ENCODE measurements at places on chromosomes 5 and 9. TPM values are rescaled to one million over a fixed set of nuclear protein-coding genes. Genes with fewer than 3 reads are reported as not detected.
A peak's percentile ranks its signal among the peaks of the same experiment; 100 is the strongest.

DNA sequence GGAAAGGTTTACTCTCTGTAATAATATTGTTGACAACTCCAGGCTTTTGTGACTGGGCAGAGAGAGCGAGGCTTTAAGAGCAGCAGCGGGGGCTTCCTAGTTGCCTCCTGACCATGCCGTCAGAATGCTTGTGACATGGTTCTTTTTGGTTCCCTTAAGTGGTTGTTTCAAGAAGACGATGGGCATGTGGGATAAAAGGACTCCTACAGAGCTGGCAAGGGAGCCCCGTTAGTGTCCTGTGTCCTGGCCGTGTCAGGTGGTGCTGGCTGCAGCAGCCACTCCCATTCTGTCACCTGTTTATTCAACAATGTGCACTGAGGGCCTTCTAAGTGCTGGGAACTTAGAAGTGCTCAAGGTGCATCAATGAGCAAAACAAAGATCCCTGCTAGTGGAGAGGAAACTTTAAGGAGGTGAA lies 19.7 kb downstream of the LCP2 start:
- DNase-seq, result no peak

DNA sequence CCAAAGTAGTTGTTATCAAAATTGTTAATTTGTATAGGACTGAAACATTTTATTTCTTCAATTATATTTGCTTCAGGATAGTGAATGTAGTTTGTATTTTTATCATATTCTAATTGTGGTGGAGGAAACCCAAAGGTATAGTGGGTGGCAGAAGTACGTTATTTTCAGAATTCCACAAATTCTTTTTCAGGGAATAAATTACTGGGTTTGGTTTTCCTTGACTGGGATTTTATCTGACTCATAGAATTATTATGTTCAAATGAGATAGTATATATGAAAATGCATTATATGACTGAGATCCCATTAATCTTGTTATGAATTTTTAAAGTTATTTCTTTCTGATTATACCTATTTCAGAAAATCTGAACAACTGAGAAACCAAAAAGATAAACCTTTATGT lies 73.7 kb downstream of the VPS13A start:
- no peak for DNase-seq

- no peak for DNase-seq
Observed at GRCh38 chr5:170317499-170317898, 19.9 kb upstream of the LCP2 start.

DNA sequence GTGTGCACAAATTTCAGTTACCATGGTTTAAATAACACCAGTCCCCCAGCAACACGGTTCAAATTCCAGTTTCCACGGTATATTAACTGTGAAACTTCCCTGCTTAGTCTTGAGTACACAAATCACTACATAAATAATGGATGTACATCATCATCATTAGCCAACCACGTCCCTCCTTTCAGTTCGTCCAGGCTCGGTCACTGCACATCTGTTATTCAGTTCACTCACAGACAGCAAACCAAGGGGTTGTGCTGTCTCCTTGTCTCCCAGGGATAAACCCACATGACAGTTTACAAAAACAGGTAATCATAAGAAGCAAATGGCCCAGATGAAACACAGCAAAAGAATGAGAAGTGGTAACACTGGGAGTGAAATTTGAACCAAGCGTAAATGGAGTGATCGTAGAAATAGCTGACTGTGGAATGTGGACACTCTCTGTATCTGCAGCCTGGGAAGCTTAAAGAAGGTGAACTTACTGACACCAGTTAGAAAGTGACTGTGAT lies 61.0 kb upstream of the RAD23B start:
- DNase-seq, result no peak

DNA sequence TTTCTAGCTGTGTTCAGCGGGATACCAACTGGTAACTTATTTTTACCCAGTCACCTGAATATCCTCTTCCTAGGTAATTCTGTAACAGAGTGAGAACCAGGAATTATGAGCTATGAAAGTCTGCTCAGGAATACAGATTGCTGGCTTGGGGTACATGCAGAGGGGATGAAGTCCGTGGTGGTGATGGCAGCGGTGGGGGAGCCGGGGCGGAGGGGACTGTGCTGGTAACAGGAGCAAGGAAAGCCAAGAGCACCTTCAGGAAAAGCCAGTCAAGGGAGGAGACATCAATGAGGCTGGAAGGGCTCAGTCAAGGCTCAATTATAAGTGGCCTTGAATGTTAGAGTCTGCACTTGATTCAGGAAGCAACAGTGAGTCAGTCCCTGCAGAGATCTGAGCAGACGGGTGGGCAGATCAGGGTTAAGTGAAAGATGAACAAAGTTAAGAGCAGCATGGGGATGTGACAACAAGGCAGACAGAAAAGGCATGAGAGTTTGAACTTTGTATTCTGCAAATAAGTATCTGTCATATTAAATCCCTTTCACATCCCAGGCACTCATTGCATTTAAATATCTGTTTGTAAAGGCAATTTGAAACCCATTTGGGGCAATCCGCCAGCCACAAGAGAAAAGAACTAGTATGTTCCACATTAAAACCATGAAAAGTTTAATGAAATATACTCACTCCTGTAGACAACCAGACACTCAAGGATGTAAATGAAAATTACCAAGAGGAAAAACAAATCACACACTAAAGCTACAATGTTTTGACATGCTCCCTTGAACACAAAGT lies 101.2 kb downstream of the TTC39B start:
- no peak for DNase-seq

- no peak for DNase-seq
Observed at GRCh38 chr5:53041071-53041692, 52.0 kb downstream of the ITGA2 start.

DNA sequence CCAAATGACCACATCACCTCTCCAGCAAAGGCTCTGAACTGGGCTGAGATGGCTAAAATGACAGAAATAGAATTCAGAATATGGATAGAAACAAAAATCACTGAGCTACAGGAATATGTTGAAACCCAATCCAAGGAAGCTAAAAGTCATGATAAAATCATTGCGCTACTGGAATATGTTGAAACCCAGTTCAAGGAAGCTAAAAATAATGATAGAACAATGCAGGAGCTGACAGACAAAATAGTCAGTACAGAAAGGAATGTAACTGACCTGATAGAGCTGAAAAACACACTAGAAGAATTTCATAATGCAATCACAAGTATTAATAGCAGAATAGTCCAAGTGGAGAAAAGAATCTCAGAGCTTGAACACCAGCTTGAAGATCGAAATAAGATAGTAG lies 394.9 kb upstream of the GRAMD2B start:
- no peak for DNase-seq

DNA sequence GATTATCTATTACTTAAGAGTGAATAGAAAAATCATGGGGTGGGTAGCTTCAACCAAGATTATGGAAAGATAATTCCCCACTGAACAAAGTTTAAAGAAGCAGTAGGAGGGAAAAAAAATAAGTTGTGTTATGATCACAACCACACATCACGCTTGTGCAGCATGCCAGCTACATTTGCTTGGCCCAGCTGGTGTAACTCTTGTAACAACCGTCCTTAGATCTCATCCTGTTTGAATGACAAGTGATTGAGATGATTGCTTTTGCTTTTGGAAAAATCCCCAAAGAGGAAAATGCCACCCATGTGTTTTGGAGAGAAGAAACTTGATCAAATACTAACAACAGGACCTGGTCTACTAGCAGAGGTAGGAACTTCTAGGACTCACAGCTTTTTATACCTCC lies 107.6 kb upstream of the KIF2A start:
- no peak for DNase-seq

GRCh38 chr5:123671042-123671441 lies 159.1 kb downstream of the CSNK1G3 start:
- DNase-seq, result no peak

DNA sequence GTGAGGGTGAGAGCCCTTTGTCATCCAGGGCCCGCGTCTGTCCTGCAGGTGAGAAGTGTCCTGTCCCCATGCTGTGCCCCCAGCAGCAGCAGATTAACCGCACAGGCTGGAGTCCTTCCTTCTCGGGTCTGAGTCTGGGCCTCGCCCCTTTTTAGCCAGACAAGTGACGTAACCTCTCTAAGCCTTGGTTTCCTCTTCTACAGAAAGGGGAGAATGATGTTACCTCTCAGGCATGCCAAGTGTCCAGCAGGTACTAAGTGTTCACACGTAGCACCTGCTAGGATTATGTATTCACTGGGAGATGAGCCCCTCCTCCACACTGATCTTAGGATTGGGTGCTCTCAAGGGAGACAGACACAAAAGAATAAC lies 6.9 kb downstream of the NEURL1B start:
- no peak for DNase-seq

- no peak for DNase-seq
Observed at GRCh38 chr9:123851851-123852250, 78.1 kb downstream of the DENND1A start.

- no peak for DNase-seq
Observed at GRCh38 chr5:88727705-88728313, 155.2 kb downstream of the MEF2C start.

- peak; percentile 87 for DNase-seq
Observed at GRCh38 chr9:113056191-113057106, at the start of gene ZFP37. Gene ZFP37 (minus strand): TSS chr9:113056724. CDS start chr9:113056688, 36 bp downstream.

GRCh38 chr5:171966270-171966669 lies 40.2 kb downstream of the FBXW11 start:
- no peak for DNase-seq

DNA sequence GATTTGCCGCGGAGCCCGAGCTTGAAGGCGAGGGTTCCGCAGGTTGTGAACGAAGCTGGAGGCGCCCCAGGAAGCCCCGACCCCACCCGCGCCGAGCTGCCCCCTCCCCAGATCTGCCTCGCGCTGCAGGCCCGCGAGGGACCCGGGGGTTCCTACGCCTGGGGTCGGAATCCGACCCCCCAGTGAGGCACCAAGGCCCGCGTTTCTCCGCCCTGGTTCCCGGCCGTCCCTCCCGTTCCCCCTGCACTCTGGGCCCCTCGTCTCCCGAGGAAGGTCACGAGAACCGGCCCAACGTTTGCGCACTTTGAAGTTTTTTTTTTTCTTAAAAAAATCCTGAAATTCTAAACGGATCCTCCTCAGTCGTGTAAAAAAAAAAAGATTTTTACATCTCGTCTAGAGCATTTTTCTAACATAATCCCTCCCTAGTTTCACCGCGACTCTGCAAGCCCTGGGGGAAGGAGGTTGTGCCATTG lies 880 bp upstream of the GFPT2 start:
- DNase-seq, result no peak

GRCh38 chr9:113397203-113397631 lies 3.9 kb downstream of the ALAD start:
- no peak for DNase-seq

- DNase-seq, result no peak
Observed at GRCh38 chr9:125888211-125888610, 141.0 kb downstream of the PBX3 start.

- DNase-seq, result no peak
Observed at GRCh38 chr5:147307170-147307569, 72.3 kb downstream of the STK32A start.

DNA sequence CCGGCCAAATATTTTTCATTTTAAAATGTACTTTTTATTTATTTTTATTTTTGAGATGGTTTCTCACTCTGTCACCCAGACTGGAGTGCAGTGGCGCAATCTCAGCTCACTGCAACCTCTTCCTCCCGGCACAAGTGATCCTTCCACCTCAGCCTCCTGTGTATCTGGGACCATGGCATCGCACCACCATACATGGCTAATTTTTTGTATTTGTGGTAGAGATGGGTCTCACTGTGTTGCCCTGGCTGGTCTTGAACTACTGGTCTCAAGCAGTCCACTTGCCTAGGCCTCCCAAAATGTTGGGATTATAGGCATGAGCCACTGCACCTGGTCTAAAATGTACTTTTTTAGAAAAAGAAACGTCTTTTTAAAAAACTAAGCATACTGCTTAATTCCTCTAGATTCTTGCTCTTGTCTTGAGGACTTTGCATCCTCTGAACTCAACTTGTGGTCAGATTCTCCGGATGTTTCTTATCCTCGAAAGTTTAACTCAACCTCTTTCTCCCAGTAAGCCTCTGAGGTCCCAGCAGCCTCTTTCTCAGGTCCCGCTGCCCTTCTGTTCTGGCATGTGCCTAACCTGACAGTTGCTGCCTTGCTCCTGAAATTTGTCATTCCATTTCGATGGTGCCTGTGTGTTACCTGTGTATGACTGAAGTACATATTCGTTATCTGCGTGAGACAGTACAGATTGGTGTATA lies 63.0 kb downstream of the TRIO start:
- no peak for DNase-seq

DNA sequence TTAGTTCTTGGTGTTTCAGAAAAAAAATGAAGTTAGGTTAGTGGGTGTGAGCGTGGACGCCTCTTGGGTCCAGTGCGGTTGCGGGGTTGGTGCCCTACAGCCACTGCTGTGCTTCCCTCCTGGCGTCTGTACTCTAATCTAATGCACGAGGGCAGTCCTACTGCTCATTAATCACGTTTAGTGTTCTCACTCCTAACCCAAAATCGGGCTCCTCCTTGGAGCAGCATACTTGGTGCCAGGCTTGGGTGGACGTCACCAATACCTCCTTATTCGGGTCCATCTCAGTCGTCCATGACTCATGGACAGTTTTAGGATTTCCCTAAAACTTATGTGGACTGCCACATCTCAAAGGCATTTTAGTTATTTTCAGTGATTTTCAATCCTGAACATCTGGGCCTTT lies 41.6 kb downstream of the TRIO start:
- no peak for DNase-seq

GRCh38 chr5:132431632-132432031 lies 58.9 kb downstream of the IRF1 start:
- DNase-seq, result no peak

DNA sequence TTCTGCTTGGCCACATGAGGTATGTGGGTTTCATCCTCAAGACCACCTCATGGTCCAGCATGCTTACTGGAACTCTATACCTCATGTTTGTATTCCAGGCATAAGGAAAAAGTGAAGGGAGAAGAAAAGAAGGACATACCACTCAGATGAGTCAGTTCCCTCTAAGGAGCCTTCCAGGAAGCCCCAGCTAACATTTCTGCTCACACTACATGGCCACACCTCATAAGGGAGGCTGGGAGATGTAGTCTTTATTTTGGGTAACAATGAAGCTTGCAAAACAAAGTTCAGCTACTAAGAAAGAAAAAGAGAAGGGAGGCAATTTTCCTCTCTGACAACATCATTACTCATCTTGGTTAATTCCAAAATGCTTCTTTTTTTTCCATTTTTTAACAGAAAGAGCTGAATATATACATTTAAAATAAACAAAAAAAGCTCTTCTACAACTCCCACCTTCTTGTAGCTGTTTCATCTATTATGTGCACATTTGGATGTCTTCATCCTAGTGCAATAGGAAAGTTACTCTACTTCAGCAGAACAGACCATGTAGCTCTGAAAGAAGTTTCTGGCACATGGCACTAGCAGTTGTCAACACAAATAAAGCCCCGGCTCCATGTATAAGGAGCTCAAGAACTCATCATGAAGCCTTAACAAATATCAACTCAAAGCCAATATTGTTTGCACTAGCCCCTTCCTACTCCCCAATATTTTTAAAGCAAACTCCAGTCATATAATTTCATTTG lies 123.6 kb upstream of the CCDC112 start:
- no peak for DNase-seq

ZMAT2 gene
- total RNA-seq, result 59.0 TPM

IFNW1 gene
- not detected for total RNA-seq

CDH12 gene
- total RNA-seq, result 7.8 TPM

RGS7BP gene
- total RNA-seq, result 2.0 TPM

ANGPTL2 gene
- 20.6 TPM for total RNA-seq

SEMA4D gene
- 32.3 TPM for total RNA-seq

CCDC171 gene
- 7.4 TPM for total RNA-seq

SEMA5A gene
- 92.9 TPM for total RNA-seq

PCDHA8 gene
- 2.9 TPM for total RNA-seq

Measured in type B pancreatic cell (in vitro differentiated cells).